ENCODE measurements at places on chromosomes 11 and 22.

DNA sequence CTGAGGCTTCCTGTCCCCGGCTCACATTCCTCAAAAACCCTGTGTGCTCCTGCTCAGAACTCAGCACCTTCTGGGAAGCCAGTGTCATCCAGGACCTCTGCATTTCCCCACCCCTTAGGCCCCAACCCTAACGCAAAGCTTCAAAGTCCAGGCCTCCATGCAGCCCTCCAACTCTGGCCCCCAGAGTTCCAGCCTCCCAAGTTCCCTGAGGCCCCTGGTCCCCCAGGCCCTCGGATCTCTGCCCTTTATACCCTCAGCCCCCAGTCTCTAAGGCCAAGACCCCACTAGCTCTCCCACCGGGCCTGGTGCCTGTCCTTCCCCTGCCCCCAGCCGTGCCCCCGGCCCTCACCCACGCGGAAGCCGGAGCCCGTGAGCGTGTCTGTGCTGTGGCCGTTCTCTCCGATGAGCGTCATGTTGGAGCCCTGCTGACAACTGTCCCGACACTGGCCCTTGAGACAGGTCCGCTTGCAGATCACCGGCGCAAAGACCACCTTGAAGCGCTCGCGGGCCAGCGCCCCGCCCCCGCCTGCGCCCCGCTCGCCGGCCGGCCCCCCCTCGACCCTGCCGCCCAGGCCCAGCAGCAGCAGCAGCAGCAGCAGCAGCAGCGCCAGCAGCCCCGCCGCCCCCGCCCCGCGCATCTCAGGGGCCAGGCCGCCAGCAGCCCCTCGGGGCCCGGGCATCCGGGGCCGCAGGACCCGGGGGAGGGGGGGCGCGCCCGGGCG lies 718 bp downstream of the LTBP3 start:
- no peak for DNase-seq

DNA sequence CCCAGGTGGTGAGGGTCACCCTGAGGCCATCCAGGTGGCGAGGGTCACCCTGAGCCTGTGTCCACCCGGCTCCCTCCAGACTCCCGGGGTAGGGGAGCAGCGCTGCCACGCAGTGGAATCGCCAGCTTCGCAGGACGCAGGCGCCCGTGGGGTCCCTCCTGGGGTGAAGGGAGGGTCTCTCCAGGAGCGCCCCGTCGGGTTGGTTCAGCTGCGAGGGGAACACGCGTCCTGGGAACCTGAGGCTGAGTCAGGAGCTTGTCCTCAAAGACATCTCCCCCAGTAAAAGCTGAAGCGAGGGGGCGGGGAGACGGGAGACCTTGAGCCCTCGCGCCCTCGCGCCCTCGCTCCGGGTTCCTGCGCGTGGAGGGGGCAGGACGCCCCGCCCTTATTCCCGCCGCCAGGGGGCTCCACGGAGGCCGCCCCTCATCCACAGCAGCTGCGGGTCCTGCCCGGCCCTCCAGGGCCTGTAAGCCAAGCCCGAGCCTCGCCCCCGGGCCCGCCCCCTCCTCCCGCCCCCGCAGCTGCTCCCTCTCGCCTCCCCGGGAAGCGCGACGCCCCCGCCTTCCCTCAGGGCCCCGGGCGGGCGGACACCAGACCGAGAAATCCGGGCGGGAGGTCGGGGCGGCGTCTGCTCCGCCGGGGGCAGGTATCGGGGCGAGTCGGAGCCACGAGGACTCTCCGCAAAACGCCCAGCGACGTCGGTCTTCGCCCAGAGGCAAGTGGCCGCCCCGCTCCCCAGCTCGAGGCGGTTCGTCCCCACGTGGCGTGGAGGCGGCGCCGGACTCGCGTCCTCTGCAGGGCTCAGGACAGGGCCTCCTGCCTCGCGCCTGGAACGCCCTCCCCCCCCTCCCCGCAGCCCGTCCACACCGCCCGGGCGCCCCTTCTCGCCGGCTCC lies 22.8 kb downstream of the PIM3 start:
- no peak for DNase-seq

DNA sequence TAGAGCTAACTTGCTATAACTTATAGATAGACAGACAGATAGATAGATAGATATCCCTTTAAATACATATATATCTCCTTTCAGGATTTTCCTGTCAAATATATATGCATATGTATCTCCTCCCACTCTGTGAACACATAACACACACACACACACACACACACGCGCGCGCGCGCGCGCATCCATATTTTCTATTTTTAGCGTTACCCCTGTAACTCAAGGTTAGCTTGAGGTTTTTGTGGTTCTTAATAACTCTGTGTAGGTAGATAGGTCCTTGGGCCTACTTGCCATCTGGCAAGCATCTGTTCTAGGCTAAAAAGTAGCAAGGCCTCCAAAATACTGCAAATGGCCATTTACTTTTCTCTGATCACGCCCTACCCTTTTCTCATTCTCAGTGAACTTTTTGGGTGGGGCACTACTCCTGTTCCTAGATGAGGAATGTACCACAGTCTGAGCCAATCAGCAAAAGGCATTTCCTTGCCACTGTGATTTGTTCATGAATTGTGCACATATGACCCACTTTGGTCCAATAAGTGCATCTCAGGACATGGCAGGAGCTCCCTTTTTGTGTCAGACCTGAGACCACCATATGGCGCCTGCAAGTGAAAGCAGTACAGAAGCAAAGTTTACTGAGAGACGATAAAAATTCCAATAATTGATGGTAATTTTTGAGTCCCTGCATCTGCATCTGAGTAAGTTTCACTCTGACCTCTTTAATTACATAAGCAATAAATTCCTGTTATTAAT lies 740.5 kb upstream of the API5 start:
- DNase-seq: no peak

DNA sequence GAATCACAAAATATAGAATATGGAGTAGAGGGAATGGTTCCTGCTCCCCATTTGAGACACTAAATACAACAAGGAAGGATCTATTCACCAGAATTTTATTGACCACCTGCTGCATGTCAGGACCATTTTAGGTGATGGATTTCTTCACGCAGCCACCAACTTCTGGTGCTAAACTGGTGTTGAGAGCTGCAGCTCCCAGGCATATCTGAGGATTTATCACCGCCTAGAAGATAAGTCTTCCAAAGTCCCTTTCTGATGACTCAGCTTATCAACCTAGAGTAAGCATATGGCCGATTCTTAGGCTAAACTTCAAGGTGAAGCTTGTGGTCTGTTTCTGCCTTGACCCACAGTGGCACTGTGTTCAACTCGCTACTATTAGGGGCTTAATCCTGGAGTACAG lies 6.7 kb downstream of the DDI1 start:
- DNase-seq: no peak

DNA sequence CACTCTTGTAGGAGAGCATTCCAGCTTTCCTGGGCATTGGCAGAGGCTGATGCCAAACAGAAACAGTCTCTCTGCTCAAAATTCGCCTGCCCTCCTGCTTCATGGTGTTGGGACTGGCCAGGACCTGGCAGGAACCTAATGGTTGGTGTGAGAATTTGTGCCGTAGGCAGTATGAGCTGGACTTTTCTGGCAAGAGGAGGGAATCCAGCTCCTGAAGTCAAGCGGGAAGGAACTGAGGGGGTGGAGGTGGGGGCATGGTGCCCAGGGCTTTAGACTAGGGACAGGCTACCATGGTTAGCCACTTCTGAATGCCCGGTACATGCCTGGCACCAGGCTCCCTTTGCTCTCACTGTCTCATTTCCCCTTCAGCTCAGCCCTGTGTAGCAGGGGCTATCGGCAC lies 6.9 kb upstream of the TOMM22 start:
- DNase-seq: no peak

DNA sequence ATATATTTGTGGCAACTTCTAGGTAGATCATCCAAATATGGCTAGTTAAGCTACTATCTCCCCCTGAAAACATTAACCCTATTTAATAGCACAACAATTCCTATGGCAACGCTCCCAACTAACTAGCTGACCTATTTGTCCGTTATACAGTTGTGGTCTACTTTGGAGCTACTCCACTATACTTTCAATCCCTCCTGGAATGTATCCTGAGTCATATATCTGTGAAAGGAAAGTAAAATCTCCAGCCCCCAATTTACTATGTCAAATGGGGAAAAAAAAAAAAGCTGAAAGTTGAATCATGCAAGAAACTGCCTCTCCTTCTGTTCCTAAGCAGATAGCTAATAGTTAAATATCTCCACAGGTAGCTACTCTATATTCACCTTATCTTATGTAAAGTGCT lies 128.5 kb downstream of the CD44 start:
- DNase-seq: no peak

- no peak for DNase-seq
Measured at GRCh38 chr11:31874631-31875191, 63.6 kb upstream of the PAX6 start.

GRCh38 chr11:131762346-131763110 lies 392.1 kb downstream of the NTM start:
- no peak for DNase-seq

- DNase-seq: no peak
Measured at GRCh38 chr11:64523456-64524157, 67.4 kb upstream of the SLC22A12 start.

- no peak for DNase-seq
Measured at GRCh38 chr11:32171445-32171844, 80.6 kb downstream of the RCN1 start.

DNA sequence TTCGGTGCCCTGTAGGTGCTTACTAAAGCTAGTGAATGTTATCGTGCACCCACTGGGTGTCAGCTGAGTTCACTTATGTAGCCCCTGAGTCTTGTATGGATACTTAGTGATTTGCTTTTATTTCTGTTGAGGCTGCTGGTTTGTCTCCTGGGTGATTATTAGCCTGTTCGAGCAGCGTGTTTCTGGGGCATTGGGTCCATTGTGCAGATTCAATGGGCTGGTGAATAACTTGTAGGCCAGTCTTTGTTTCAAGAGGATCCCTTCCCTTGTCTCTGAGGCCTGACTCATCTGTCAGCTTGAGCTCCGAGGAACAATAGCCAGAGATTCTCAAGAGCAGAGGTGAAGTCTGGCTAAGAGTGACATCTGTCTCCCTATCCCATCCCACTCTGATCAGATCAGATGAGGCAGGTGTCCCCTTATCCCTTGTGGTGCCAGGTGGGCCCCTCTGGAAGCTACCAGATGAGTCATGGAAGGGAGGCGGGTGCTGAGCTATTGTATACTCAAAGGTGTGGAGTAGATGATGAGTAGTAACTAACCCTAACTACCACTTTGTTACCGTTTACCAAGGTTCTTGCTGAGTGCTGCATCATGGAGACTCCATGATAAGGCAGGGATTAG lies 3.7 kb downstream of the MIAT start:
- DNase-seq: no peak

- no peak for DNase-seq
Measured at GRCh38 chr11:47595029-47595428, 818 bp upstream of the C1QTNF4 start.

- DNase-seq: no peak
Measured at GRCh38 chr11:128757235-128757711, 63.4 kb downstream of the FLI1 start.

DNA sequence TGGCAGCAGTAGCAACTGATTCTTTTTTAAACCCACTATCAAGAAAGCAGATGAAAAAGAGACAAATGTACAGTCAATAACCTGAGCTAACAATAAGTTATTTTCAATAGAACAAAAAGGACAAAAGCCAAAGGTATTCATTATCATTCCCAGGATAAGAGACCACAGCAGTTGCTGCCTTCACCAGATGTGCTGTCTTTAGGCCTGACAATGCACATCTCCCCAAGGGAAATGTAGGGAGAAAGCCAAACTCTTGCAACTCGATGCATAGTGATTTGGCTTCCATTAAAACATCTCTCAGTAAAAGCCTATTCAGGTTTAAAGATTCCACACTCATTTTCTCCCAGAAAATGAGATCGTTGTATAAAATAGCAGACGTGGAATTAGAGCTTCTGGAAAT lies 210.7 kb downstream of the METTL15 start:
- DNase-seq: no peak

- no peak for DNase-seq
Measured at GRCh38 chr11:3140291-3140603, 24.9 kb downstream of the OSBPL5 start.

DNA sequence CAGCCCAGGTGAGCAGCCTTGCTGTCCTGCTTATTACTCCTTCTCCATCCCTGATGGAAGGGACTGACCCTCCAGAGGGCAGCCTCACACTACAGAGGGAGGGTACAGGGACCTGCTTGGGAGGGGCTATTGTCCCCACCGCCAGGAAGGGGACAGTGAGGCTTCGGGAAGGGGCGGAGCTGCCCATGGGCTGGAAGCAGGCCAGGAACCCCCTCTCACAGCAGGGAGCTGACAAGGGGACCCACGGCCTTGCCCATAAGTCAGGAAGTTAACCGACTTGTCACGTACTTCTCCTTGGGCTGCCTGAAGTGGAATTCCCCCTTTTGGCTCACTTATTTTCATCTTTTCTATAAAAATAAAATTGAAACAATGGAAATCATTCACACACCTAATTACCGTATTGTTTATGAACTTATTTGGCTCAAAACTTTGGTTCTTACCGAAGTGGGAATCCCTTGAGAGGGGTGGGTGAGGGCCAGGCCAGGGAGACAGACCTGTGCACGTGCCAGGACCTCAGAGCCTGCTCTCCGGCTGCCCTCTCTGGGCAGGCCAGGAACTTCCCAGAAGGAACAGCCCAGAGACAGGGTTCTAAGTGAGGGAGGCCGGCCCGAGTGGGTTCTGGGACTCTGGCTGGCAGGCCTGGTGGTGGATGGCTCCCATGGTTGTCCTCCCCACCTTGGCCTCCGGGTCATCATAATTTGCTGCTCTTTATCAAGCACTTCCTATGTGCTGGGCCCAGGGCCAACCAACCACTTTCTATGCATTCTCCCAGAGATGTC lies 5.8 kb downstream of the MGAT3 start:
- DNase-seq: no peak

GRCh38 chr22:49156662-49157285 lies 670.9 kb downstream of the BRD1 start:
- DNase-seq: no peak

DNA sequence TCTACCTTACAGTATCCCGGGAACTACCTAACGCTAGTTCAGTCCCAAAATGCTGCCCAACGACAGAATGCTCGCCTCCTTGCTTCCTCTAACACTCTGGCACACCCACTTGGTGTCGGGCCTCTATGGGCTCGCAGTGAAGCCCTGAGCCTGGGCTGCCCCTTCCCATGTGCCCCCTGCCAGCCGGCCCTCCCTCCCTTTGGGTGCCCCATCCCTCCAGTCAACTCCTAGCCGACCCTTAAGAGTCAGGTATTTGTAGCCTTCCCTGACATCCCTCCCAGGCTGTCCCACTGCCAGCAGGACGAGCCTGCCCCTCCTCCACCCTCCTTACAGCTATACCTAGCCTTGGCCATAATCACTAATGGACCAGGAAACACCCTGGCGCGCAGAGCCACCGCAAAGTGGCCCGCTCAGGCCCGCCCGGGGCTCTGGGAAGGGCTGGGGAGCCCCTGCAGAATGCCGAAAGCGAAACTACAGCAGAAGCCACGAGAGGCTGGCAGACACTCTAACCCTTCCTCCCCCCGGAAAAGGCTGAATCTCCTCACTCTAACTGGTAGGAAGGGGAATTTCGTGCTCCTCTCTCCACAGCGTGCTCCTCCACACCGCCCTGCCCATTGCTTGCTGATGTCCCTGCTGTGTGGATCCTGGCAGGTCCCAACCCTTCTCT lies 8.2 kb downstream of the CBX7 start:
- no peak for DNase-seq

Measured in hypothalamus (tissue), 51 donors.